ENCODE measurements at places on chromosomes 6 and 20.

DNA sequence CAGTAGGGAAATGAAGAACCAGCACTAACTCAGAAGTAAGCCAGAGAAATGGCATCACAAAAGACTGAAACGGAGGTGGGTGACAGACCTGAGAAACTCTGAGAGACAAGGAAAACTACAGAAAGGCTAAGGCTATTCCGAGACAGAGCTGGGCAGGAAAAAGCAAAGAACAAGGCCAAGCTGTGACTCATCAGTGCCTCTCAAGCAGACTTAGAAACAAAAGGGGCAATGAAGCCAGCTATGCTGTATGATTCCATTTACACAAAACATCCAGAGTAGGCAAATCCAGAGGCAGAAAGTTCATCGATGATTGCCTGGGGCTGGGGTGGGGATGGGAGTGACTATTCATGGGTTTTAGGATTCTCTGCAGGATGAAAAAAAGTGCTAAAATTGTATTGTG, 50.0 kb downstream of the SLC23A2 start:
- no peak for DNase-seq

DNA sequence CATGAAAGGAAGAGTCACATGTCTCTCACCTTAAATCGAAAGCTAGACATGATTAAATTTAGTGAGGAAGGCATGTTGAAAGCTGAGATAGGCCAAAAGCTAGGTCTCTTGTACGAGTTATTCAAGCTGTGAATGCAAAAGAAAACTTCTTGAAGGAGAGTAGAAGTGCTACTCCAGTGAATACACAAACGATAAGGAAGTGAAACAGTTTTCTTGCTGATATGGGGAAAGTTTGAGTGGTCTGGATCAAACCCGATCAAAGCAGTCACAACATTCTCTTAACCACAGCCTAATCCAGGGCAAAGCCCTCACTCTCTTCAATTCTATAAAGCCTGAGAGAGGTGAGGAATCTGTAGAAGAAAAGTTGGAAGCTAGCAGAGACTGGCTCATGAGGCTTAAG, 1.9 kb upstream of the TPD52L1 start:
- no peak for DNase-seq

DNA sequence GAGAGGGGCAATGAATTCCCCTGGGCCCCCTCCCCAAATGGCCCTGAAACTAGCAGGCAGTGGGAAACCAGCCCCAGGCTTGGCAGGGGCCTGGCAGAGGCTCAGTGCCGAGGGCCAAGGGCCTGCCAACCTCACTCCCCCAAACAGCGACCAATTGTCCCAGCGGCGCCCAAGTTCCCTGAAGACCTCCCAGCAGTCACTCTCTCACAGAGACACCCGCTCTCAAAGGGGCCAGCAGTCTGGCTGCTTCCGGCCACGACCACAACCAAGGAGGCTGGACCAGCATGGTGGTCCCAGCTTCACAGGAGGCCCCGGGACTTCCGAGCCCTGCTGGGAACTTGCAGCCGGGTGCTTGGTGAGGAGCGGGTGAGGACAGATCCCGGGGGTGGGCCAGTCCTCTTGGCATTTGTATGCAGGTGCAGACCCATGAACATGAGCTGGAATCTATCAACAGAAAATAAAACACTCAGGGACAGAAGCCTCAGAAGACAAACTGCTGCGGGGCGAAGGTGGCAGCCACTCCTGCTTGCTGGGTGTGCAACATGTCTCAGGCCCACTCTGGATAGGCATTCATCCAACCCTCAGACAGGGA, 17.5 kb upstream of the SIRPA start:
- no peak for DNase-seq

DNA sequence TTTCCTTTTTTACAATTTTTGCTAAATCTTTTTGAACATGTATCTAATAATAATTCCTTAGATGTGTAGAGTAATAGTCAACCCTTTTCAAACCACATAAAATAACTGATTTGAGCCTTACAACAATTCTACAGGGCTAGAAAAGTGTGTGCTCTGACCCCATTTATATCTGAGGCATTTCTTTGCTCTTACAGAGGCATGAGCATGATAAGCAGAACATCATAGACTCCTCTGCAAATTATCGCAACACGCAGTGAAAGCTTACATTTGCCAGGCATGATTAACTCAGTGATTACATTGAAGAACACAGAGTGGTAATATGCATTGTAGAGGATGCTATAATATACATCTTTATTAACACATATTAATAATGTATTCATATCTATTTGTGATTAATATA, 120.4 kb downstream of the SIM1 start:
- no peak for DNase-seq

- no peak for DNase-seq
Observed at GRCh38 chr6:106162921-106163320, 76.8 kb downstream of the PRDM1 start.

DNA sequence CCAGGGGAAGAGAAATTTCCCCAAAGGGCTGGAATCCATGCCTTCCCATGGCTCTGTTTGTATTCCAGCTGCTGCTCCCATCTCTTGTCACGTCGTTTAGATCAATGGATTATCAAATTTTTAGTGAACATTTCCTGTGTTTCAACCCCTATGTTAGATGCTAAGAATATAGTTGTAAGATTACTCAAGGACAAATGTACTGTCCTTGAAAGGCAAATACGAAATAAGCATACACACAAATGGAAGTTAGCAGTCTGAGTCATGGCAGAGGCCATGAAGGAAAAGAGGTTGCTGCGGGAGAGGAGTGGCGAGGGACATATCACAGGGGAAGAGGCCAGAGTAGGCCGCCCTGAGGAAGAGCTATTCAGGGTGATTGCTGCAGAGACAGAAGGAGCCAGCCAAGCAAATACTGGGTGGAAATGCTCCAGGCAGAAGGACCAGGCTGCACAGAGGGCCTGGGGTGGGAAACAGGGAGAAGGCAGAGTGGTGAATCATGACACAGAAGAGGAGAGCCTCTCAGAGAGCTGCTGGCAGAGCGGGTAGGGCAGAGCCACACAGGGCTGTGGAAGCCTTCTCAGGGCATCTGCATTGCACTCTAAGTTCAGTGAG, 219.2 kb upstream of the LRFN2 start:
- DNase-seq: no peak

DNA sequence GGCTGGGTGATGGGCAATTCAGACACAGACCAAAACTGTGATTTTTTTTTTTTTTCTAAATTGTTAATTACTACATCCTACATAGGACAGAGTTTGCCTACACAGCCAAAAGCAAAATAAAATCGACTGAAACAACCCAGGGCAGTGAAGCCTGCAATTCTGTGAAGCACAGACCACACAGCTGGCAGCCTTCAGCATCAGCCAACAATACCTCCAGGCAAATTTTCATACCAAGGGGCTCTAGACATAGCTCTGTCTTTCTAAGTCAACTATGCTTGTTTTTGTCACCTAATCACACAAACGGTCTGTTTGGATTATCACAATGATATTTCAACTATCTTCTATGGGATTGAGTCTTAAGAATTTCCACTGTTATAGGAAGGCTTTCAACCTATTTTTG, 17.6 kb downstream of the RMND1 start:
- no peak for DNase-seq

DNA sequence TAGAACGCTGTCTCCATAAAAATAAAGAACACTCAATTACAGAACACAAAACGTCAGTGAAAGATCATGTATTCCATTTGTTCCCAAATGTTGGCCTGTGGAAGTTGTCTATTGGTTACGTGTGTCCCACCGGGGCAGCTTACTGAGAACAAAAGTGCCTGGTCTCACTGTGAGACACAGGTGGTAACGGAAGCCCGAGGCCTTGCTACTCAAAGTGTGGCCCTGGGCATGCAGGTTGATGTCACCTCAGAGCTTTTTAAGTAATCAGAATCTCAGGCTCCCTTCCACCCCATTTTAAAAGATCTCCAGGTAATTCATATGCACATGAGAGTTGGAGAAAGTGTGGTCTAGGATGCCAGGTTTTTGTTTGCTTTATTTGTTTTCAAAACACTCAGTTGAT, 422.5 kb upstream of the OPRM1 start:
- DNase-seq: no peak

Data from CD4-positive, alpha-beta T cell treated with Interferon alpha-2 for 1 hour (primary cell).